ENCODE measurements at places on chromosomes 7 and 10. TPM values are rescaled to one million over a fixed set of nuclear protein-coding genes. Genes with fewer than 3 reads are reported as not detected.
A peak's percentile ranks its signal among the peaks of the same experiment; 100 is the strongest.

MALRD1 gene
- total RNA-seq = 2.0 TPM

SPDYE5 gene
- total RNA-seq = not detected

- peak; percentile 61 for DNase-seq
Observed at GRCh38 chr10:95337423-95338160, 46.8 kb upstream of the PDLIM1 start.

GRCh38 chr7:38027884-38028455 is 107.5 kb downstream of the EPDR1 start:
- DNase-seq = no peak

- no peak for DNase-seq
Observed at GRCh38 chr10:75342397-75342796, 59.2 kb downstream of the ZNF503 start.
